Stomach (tissue), 19 donors: ENCODE measurements at places on chromosomes 16 and 17. TPM values are rescaled to one million over a fixed set of nuclear protein-coding genes. Genes with fewer than 3 reads are reported as not detected.

Gene FNDC8
- not detected for total RNA-seq

Gene ACAP1
- total RNA-seq, result 15.4 TPM

Gene FAM20A
- 13.8 TPM for total RNA-seq

Gene CCL3
- not detected for total RNA-seq

Gene IGSF6
- total RNA-seq, result not detected

Gene PRDM7
- not detected for total RNA-seq

- no peak overlapping the region for H3K27ac ChIP-seq
- peaks cover 39% of the 10 kb centered on the region for H3K27me3 ChIP-seq
- no peak overlapping the region for H3K4me3 ChIP-seq
- no peaks in the 10 kb centered on the region for H3K36me3 ChIP-seq
- H3K4me1 ChIP-seq, result peaks cover 10% of the 10 kb centered on the region
Observed at GRCh38 chr16:31329671-31330552, 25.1 kb upstream of the ITGAX start.

- H3K36me3 ChIP-seq, result no peaks in the 10 kb centered on the region
- H3K4me1 ChIP-seq, result peaks cover 35% of the 10 kb centered on the region
- no peak for DNase-seq
- no peaks in the 10 kb centered on the region for H3K27me3 ChIP-seq
Observed at GRCh38 chr16:72977127-72977526, 70.8 kb downstream of the ZFHX3 start.

DNA sequence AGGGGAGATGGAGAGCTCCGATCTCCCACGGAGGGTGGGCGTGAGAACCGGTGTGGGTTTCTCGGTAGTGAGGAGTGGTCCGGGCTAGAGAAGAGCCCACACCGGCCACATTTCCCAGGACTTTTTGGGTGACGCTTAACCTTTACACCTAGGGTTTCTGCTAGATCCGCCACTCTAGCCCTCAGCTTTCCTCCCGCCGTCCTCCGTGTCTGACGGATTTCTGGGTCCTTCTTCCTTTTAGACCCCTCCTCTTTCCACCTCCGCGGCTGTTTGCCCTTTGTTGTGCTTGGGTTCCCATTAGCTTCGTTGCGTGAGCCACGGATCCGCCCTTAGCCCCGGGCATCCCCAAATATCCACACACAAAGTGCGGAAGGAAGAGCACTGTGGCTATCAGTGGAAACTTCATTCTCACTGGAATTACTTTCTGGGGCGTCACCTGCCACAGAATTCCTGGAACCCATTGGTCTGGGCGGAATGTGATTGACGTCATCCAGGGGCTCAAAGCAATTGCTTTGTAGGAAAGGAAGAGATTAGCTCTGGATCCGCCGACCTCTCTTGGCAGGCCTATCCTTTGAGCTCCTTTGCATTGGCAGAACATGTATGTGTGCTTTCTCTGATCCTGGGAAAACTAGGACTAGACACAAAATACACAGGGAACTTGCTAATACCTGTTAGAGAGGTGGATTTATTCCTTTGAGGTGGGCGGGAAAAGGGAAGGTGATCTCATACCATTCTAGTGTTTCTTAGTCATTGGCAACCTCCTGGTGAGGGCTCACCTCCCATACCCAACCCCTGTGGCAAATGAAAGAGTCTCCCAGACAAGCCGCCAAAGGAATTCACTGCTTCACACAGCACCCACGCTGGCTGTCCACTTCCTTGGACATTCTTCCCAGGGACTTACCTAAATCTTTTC lies 654 bp downstream of the TNFAIP1 start:
- H3K4me3 ChIP-seq, result peak overlapping the region; percentile 95
- no peaks in the 10 kb centered on the region for H3K27me3 ChIP-seq
- DNase-seq, result peak; percentile 68
- H3K27ac ChIP-seq, result peak overlapping the region; percentile 96
- peaks cover 59% of the 10 kb centered on the region for H3K4me1 ChIP-seq
- peaks cover 18% of the 10 kb centered on the region for H3K36me3 ChIP-seq

DNA sequence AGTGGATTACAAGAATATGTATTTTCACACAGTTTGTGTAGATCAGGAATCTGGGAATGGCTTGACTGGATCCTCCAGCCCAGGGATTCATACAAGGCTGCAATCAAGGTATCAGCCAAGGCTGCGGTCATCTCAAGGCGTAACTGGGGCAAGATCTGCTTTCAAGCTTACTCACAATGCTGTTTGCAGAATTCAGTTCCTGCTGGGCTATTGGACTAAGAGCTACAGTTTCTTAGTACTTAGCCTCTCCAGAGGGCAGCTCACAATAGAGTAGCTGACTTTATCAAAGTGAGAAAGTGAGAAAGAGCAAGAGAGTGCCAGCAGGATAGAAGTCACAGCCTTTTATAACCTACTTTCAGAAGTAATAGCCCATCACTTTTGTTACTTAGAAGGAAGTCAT lies 211.0 kb downstream of the MAP2K6 start:
- no peaks in the 10 kb centered on the region for H3K36me3 ChIP-seq
- DNase-seq, result no peak
- H3K4me3 ChIP-seq, result no peak overlapping the region
- H3K27ac ChIP-seq, result no peak overlapping the region
- H3K27me3 ChIP-seq, result no peaks in the 10 kb centered on the region
